HS-27A (cell line): ENCODE measurements at places on chromosomes 4 and X.

GRCh38 chrX:23493941-23494374 lies 159.3 kb downstream of the PTCHD1 start:
- no peak for DNase-seq

DNA sequence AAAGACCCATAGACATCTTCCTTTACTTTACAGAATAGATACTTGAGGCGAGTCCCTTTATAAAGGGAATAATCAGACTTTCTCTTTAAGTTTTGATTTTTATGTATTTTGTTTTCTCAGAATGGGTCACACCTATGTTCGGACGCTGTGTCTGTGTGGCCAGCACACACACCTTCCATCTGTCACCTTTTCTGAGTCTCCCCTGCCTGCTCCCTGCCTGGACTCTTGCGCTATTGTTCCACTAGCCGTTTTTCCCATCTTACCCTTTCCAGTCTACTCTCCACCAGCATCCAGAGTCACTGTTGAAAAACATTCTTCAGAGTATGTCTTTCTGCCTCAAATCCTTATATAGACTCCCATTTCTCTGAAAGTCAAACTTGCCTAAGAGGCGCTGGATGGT lies 236.1 kb downstream of the MAML3 start:
- DNase-seq, result no peak

DNA sequence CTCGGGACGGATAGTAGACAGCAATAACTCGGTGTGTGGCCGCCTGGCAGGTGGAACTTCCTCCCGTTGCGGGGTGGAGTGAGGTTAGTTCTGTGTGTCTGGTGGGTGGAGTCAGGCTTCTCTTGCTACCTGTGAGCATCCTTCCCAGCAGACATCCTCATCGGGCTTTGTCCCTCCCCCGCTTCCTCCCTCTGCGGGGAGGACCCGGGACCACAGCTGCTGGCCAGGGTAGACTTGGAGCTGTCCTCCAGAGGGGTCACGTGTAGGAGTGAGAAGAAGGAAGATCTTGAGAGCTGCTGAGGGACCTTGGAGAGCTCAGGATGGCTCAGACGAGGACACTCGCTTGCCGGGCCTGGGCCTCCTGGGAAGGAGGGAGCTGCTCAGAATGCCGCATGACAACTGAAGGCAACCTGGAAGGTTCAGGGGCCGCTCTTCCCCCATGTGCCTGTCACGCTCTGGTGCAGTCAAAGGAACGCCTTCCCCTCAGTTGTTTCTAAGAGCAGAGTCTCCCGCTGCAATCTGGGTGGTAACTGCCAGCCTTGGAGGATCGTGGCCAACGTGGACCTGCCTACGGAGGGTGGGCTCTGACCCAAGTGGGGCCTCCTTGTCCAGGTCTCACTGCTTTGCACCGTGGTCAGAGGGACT lies 5.7 kb upstream of the MSANTD1 start:
- no peak for DNase-seq

- DNase-seq, result no peak
These were observed 111.9 kb downstream of the GLRA3 start for GRCh38 chr4:174716986-174717770.

- no peak for DNase-seq
These were observed 90.6 kb downstream of the DLG3 start for GRCh38 chrX:70535198-70535597.

- DNase-seq, result no peak
These were observed 11.2 kb upstream of the GRIA3 start for GRCh38 chrX:123172869-123173268.

DNA sequence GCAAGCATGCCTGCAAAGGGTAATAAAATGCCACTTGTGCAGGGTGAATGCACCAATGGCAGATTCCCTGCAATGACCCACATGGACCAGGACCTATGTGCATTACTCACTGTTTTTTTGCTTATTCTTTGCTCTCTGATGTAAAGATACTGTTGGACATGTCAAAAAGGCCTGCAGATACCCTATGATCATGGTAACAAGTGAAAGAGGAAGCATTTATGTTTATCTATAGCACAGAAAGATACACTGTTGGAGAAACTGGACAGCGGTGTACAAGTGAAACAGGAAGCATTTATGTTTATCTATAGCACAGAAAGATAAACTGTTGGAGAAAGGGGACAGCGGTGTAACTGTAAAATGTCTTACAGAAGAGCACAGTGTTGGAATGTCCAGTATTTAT lies 127.5 kb downstream of the PAPSS1 start:
- no peak for DNase-seq

GRCh38 chrX:113906168-113906567 lies 677.7 kb upstream of the HTR2C start:
- no peak for DNase-seq
